ENCODE measurements at places on chromosomes 1 and 21.

GRCh38 chr1:93749487-93749886 is 67.8 kb upstream of the BCAR3 start:
- no peak for DNase-seq

- no peak for DNase-seq
Measured at GRCh38 chr1:232259333-232259732, 370.6 kb downstream of the SIPA1L2 start.

- peak; percentile 77 for DNase-seq
Measured at GRCh38 chr1:155324717-155325602, 4.3 kb downstream of the RUSC1 start.

- DNase-seq: no peak
Measured at GRCh38 chr1:176603696-176604095, 140.7 kb downstream of the PAPPA2 start.

DNA sequence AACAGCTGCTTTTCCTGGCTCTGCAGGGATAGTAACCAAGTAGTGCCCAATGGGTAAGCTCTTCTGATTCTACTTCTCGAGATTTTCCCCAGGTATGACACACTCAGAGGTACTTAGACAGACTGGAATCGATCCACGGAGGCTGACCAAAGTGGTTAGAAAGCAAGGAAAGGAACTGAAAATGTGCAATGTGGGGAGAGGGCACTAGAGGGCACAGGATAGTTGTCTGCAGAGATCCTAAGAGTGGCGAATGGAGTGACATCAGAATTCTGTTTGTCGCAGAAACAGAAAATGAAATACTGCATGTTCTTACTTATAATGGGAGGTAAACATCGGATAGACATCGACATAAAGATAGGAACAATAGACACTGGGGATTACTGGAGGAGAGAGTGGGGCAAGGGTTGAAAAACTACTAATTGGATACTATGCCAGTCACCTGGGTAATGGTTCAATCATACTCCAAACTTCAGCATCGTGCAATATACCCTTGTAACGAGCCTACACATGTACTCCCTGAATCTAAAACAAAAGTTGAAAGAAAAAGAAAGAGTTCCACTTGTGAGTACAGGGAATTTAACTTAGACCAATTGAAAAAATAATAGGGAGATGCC is 23.3 kb downstream of the CYP2J2 start:
- peak; percentile 51 for DNase-seq

- peak; percentile 64 for DNase-seq
Measured at GRCh38 chr1:68116643-68117235, 66.3 kb upstream of the DIRAS3 start.

GRCh38 chr1:151196292-151196800 is 2.0 kb upstream of the PIP5K1A start:
- DNase-seq: peak; percentile 76

GRCh38 chr1:100506217-100506616 is 31.7 kb upstream of the GPR88 start:
- no peak for DNase-seq

DNA sequence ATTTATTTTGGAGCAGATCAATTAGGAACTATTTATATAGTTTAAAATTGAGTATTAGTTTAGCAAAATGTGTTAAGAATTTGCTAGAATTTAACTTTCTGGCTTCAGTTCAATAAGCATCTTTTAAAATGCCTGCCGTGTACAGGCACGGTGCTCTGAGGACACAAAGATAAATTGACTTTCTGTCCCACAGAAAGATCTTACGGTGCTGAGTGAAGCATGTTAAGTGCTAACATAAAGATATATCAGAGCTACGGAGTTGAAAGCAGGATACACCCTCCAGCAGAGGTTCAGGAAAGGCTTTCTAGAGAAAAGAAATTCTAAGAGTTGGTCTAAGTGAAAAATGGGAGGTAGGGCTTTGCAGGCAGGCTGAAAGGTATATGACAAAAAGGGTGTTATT is 305.4 kb downstream of the GRIK1 start:
- DNase-seq: no peak

DNA sequence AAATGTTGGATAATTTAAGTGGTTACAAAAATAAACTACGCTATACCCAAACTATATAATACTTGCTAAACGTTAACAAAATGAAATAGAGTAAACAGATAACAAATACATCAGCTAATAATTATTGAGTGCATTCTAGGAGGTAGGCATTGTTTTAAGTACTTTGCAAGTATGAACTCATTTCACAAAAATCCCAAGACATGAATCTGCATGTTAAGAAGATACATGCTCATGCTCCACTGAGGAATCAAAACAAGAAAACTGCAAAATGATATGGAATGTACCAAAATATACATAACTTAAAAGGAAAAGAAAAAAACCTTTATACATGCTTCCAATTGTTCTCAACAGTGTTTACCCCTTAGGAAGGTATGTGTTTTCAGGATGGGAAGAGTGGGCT is 2.5 kb downstream of the FRRS1 start:
- no peak for DNase-seq

DNA sequence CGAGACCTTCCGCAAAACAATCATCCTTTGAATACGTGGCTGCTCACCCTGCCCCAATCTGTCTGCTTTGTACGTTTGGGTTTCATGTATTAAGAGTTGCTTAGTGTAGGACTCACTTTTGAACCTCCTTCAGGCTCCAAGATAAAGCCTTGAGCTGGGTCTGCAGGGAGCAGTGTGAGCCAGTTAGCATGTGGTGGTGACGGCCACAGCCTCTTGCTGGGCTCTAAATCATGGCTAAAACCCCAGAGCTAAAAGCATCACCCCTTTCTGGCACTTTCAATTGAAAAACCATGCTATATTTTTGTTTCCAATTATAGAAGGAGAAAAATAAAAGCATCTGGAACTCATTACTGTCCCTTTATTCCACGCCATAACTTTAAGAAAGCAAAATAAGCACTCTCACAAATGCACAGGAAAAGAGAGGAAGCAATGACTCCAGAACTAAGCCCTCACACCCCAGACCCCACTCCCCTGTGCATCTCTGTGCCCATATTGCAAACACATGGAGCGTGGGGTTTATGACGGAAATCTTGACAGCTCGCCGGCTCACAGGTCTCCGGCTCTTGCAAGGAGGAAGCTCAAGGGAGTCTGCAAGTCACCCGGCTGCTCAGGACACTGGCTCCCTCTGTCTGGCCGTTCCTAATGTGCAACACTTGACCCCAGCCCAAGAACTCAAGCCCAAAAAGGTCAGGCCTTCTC is 135.5 kb downstream of the MIS18A start:
- DNase-seq: peak; percentile 67

DNA sequence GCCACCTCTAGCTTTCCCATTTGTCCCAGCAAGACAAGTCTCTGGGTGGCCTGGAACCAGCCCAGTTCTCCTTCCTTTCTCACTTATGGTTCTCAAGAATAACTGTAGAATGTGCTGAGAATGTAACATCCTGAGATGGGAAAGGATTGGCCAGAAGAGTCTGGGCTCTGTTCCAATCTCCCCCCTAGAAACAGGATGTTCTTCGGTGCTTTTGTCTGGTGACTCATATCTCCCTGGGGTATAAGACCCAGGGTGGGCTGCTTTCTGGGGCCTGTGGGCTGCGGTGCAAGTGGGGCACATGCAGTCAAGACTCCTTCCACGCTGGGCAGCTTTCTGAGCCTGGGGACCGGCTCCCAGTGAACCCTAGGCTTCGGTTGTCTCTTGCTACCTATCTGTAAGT is 251.2 kb upstream of the POU3F1 start:
- DNase-seq: no peak

- peak; percentile 34 for DNase-seq
Measured at GRCh38 chr1:78619803-78620579, at the start of gene IFI44L. Gene IFI44L, plus strand, starts transcription at chr1:78620448. Its CDS starts 7,468 bp downstream, at chr1:78627916.

DNA sequence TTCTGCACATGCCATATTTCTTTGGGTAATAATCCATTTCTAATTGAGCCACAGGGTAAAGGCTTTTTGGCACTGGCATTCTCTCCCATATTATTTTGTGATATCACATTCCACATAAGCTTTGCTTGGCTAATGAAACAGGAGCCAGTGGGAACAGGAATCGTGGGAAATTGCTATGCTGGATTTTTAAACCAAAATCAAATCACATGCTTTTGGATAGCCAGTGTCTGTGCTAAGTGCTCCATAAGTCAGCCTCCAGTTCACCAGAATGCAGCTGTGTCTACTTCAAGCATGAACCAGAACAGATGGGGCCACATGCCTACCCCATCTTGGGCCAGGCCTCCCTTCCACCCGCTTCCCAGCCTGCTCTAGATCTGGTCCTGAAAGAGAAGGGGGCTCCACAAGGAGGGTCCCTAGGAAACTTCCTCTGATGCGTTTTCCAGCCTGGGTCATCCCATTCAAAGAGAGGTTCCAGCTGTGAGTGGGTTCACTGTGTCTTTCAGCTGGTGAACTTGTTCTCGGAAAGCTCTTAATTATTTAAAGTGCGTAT is 131.2 kb upstream of the COA6 start:
- DNase-seq: no peak

DNA sequence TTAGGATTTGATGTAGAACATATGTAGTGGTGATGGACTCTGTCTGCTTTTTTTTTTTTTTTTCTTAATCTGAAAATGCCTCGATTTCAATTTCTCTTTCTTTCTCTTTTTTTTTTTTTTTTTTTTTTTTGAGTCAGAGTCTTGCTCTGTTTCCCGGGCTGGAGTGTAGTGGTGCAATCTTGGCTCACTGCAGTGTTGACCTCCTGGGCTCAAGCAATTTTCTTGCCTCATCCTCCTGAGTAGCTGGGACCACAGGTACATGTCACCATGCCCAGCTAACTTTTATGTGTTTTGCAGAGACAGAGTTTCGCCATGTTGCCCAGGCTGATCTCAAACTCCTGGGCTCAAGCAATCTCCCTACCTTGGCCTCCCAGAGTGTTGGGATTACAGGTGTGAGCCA is 17.4 kb downstream of the MAST2 start:
- no peak for DNase-seq

DNA sequence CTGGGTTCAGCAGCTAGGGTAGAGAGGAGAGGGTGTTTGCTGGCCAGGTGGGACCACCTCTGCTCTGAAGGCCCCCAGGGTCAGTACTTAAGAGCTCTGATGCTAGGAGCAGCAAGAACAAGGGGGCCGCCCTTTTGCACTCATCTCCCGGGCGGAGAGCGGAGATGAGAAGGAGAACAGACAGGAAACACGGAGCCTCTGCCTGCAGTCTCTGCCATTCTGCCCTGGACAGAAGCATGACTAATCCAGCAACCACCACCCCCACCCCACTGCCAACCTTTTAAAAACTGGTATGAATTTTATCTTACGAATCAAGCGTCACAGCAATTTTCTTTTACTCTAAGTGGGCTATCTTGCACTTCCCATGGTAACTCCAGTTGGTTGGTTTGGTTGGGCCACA is 34.5 kb downstream of the PARP1 start:
- no peak for DNase-seq

GRCh38 chr21:34115160-34115559 is 41.8 kb downstream of the MRPS6 start:
- DNase-seq: no peak

DNA sequence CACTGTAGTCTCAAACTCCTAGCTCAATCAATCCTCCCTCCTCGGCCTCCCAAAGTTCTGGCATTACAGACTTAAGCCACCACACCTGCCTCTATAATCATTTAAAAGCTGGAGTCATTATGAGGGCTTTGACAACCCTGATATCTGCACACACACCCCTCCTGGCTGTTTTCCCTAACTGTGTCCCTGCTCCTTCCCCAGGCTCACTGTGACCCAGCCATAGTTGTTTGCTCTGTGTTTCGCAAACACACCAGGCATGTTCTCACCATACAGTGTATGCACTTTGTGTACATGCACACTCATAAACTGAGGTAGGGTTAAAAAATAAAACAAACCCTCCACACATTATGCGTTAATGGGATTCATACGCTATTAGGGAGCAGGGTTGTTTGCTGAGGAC is 21.8 kb upstream of the IL20 start:
- DNase-seq: no peak

DNA sequence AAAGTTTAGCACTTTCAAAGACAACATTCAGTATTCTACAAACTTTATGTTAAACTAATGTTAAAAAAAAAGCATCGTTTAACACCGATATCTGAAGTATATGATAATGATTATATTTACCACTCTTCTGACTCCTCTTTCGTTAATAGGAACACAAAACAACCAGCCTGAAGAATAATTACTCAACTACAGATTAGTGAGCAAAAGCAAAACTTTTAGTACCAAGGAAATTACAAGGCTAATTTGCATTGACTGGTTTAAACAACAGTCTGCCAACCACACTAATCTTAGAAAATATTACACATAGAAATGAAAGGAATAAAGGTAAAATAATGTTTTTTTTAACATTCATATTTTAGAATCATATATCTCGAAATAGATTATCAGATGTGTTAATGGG is 500.7 kb downstream of the LMO4 start:
- DNase-seq: no peak

DNA sequence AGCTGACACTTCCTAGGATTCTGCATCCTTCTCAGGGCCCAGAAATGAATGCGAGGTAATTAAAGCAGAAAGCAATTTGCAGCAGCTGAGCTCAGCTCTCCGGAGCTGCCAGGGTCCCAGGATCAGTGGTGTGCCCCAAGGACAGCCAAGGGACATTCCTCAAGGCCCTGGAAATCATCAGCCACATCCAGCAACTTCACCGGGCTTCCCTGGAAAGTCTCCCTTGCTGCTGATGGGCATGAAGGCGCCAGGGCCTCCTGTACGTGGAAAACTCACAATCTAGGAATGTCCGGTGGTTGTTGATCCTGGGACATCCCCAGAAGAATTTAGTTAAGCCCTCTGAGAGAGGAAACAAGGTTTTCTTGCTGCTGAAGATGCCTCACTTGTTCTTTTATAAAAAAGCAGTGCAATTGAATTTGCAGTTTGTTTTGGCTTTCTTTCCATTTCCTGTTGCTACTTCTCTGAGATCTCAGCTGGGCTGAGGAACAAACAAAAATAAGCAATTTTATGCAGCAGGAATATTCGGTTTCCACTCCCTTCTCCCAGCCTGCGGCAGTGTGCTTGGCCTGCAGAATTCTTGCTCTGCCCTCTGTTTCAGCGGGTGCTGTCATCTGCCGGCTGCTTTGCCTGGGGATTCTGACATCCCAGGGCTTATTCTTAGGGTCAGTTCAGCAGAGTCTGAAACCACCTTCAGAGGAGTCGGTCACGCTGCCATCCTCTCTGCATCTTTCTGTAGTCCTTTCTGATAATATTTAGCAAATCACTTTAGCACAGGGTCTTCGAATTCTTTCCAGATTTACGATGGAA is 85.9 kb downstream of the TCP10L start:
- peak; percentile 29 for DNase-seq

GRCh38 chr21:41851090-41851790 is 27.9 kb downstream of the PRDM15 start:
- no peak for DNase-seq

DNA sequence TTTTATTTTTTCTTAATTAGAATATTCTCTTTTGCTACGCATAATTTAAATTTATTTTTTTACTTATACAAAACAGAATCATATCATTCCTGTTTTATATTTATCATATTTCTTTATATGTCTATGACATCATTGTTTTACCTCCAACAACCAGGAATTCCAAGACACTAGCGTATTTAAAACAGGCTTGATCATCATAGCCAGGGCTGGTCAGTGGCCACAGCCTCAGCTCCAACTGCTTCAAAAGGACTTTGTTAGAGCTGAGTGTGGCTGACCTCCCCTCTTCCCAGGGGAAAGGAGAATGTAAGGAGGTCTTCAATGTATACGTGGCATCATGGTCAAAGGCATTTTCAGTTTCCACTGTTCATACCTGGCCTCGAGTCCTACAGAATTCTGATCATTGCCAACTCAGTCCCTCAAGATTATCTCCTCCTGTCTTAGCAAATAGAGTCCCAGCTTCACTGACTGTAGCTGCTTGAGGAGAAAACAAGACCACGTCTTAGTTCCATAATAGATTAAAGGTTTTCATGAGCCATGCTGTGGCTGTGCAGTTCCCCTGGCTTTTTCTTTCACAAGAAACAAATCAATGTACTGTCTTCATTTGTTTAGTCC is 444.0 kb downstream of the PTPRC start:
- DNase-seq: no peak
